ENCODE measurements at places on chromosomes 12 and 14.

DNA sequence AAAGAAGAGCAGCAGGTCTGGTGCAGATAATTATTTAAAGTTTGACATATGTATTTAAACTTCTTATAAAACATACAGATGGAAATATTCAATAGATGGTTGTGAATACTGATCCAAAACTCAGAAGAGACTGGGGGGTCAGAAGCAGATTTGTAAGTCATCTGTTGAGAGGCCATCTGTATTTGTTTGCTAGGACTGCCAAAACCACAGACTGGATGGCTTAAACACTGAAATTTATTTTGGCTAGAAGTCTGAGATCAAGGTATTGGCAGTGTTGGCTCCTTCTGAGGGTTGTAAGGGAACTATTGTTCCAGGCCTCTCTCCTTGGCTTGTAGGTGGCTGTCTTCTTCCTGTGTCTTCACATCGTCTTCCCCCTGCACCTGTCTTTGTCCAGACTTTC lies 153.9 kb downstream of the LRRK2 start:
- no peak for DNase-seq

GRCh38 chr14:42490536-42490935 lies 883.9 kb downstream of the LRFN5 start:
- DNase-seq, result no peak

DNA sequence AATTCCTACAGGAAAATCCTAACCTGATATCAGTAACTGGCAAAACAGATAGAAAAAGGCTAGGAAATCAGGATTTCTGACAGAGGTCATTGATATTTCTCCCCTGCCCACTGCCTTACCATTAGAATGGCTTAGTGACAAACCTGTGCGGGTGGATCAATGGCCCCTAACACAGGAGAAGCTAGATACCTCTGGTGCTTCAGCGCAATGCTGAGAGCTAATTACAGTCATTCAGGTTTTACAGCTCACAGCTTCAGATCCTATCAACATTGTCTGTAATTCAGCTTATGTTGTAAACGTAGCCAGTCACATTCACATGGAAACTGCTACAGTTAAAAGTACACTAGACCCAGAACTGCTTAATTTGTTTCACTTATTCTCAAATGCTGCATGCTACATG lies 17.4 kb upstream of the SLC10A1 start:
- no peak for DNase-seq

GRCh38 chr12:122610207-122610606 lies 83.2 kb downstream of the KNTC1 start:
- DNase-seq, result no peak

DNA sequence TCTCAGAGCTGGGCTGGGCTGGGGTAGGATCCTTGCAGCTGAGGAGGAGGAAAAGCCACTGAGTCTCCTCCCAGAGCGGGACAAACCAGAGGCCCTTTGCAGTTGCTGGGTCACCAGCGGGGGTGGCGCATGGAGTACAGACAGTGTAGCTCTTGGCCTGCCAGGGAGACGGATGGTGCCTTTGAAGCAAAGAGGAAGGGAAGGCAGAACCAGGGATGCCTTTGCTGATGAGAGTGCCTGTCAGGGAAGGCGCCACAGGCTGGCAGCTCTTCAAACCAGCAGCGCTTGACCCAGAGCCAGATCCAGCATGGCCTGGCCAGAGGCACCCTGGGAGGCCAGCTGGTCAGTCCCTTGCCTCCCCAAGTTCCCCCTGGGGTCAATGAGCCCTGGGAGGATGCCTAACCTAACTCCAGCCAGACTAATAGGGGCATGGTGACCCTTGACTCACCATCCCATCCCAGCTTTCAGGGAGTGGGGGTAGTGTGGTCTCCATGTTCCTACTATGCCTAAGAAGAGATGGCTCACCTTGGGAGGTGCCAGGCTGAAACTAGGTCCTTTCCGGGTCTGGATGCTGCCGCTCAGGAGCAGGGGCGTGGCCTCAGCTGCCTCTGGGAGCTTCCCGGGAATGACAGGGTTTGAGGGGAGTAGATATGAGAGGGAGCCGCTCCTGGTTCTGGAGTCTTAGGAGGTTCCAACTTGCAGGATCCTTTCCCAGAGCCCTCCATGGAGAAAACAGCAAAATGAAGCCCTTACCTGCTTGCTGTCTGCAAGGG lies 19.8 kb downstream of the VASH1 start:
- no peak for DNase-seq

DNA sequence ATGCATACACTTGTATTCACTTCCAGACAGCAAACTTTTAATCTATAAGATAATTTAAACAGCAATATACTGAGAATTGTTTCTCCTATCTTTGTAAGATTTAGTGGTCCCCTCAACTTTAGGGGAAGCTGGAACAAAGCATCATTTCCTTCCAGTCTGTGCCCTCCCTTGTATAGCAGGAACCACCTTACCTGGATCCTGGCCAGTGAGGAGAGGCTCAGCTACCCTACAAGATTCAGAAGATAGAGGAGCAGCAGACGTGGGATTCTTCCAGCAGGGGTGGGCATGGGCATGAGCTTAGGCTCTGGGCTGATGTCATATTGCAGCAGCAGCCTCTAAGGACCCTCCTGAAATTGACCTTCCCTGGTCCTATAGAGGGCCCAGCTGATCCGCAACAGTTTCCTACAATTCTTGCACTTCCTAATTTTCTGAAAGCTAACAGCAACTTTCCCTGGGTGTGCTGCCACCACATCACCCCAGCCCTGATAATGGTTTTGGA lies 21.3 kb downstream of the MOK start:
- DNase-seq, result no peak

DNA sequence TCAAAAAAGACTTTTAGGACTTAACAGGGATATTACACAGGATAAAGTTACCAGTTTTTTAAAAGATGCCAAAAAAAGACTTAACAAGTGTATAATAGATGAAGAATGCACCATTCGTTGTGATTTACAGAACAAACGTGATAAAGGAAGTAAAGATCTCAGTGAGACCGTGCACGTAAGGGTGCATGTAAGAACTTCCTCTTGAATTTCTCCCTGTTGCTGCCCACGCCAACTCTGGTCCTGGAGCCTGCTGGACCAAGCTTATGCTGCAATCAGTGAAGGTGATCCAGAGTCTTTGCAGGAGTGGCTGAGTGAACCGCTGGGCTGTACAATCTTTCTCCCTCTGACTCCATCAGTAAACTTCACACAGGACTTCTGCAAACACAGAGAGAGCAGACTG lies 593.7 kb downstream of the TMEM121 start:
- no peak for DNase-seq

DNA sequence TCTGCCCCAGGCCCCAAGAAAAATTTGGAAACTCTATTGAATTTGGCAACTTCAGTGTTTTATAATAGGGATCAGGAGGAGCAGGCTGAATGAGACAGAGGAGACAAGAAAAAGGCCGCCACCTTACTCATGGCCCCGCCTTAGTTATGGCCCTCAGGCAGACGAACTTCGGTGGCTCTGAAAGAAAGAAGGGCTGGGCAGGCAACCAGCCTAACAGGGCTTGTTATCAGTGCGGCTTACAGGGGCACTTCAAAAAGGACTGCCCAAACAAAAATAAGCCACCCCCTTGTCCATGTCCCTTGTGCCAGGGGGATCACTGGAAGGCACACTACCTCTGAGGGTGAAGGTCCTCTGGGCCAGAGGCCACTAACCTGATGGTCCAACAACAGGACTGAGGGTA lies 146.3 kb upstream of the ATF7IP start:
- DNase-seq, result no peak

DNA sequence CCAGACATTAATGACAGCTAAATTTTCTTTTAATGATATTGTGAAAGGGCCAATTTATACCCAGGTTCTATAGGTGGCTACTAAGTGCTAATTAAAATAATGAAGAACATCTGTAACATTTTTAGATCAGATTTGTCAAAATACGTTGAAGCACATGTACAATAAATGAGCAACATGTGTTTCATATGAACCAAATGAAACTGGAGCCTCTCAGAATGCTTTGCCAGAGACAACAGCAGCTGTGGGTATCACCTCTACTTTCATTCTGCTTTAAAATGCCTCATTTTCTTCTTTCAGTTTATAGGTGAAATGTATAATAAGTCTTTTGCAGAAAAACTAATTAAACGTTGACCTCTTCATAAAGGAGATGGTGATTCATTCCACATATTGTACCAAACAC lies 26.1 kb upstream of the MYF6 start:
- no peak for DNase-seq

GRCh38 chr14:42299692-42300091 lies 693.0 kb downstream of the LRFN5 start:
- no peak for DNase-seq

GRCh38 chr14:104207142-104208014 lies 69.0 kb downstream of the KIF26A start:
- DNase-seq, result no peak

DNA sequence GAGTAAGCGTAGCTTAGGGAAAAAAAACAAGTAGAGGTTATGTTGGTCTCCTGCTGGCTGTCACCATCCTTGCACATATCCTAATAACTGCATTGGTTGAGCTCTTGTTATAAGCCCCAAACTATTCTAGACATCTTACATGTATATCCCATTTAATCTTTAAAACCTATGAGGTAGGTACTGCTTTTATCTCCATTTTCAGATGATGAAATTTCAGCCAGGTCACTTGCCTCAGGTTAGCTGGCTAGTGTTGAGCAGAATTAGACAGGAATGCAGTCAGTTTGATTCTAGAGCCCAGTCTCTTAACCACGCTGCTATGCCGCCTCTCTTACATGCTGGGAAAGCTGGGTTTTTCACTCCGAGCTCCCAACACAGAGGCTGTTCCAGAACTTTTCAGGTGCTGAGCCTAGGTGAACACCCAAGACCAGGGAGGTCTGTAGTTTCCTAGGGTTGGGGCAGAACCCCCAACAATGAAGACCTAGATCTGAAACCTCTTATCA lies 269.9 kb upstream of the RGS6 start:
- DNase-seq, result no peak

GRCh38 chr12:71942259-71942658 lies 3.6 kb downstream of the TPH2 start:
- no peak for DNase-seq

GRCh38 chr14:73188501-73188911 lies 48.8 kb upstream of the PAPLN start:
- DNase-seq, result no peak

GRCh38 chr14:65206448-65207096 lies 104.3 kb upstream of the MAX start:
- DNase-seq, result no peak

DNA sequence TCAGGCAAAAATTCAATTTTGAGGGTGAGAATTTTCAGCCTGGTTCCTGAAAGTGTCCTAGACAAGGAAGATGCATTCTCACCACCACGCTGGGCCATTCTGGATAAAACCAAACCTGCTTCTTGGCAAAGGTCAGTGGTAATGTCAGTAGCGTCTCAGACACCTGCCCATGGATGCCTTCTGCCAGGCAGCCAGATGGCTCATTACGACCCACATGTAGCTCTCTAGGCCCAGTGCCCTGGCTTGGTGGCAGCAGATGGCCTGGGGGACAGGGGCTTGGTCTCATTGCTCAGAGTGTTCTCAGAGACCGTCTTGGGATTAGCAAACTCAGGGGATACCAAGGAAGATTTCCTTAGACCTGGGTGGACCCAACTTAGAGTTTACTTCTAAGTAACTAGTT lies 105.1 kb downstream of the ARF6 start:
- DNase-seq, result no peak

DNA sequence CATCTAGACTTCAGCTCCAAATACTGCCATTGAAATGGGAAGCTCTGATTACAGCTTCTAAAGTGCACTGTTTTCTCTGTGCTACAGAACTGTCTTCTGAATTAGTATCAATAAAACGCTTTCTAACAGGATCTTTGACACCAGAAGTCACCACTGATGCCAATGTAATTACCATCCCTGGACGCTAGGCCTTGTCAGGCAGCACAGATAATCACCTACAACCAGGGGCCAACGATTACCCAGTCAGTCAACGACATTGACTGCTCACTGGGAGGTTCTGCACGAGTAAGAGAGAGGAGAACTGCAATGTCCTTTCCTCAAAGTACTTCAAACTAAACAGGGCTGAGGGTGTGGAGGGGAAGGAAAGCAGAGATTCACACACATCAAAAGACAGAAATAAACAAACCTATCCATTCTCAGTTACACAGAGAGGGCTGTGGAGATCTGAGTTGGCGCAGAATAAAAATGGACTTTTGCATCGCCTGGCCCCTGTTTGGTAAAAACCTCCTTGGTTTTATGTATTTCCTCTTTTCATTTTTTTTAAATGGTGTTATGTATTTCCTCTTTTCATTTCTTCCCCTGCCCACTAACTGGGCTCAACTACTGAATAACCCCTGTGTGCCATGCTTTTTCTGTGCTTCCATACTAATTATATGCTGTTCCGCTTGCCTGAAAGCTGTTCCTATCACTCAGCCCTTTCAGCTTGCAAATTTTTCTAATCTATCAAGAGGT lies 492.2 kb downstream of the APAF1 start:
- DNase-seq, result no peak

- DNase-seq, result no peak
Observed at GRCh38 chr12:112305951-112306350, 76.3 kb downstream of the HECTD4 start.

DNA sequence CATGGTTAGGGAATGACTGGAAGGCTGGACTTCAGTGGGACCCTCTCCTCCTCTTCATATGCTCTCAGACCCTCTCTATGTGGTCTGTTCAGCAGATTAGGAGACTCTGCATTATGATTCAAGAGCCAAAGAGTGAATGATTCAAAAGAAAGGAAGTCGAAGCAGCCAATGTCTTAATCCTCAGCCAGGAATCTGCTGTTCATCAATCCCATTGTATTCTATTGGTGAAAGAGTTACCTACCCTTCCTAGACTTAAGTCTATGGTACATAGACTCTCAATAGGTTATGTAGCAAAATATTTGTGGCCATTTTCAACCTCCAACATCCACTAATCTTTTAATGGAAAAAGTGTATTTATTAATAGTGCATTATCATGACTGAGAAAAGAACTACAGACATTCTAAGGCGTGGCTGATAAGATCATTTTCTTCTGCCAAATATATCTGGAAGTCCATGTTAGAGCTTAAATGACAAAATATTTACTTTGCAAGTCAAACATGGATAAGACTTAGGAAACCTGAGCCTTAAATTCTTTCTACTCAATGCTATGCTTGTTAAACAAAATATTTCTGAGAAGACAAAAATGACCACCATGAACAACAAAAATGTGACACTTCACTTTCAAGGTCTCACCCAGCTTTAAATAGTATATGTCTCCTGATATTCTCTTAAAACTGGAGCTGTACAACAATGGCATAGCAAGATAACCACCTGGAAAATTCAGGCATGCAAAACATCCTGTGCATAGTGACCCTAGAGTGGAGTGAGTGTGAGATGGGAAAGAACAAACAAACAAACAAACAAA lies 1100.6 kb downstream of the GALC start:
- DNase-seq, result no peak

- no peak for DNase-seq
Observed at GRCh38 chr12:87344699-87345098, 684.5 kb downstream of the C12orf50 start.

GRCh38 chr12:115230606-115231005 lies 546.6 kb upstream of the TBX3 start:
- DNase-seq, result no peak

GRCh38 chr14:91418387-91419043 lies 895 bp upstream of the CCDC88C start:
- no peak for DNase-seq

GRCh38 chr14:91413547-91414474 lies 3.8 kb downstream of the CCDC88C start:
- no peak for DNase-seq

- no peak for DNase-seq
Observed at GRCh38 chr14:60736494-60736893, 1.9 kb downstream of the MNAT1 start.

GRCh38 chr12:72828662-72829324 lies 556.6 kb downstream of the TRHDE start:
- DNase-seq, result no peak

- DNase-seq, result no peak
Observed at GRCh38 chr12:80217011-80217535, 117.7 kb downstream of the OTOGL start.

- DNase-seq, result no peak
Observed at GRCh38 chr12:104519190-104520019, 62.7 kb downstream of the CHST11 start.

Data from vagina (tissue), 2 donors.